ENCODE measurements at places on chromosomes 13 and 19. TPM values are rescaled to one million over a fixed set of nuclear protein-coding genes. Genes with fewer than 3 reads are reported as not detected.

Gene SELENOV
- total RNA-seq: not detected

GRCh38 chr13:113076681-113077401, 28.8 kb upstream of the F7 start:
- peak; percentile 24 for DNase-seq

Gene SLC25A15
- total RNA-seq: 2.6 TPM

Gene SPTBN4
- 1.3 TPM for total RNA-seq

GRCh38 chr13:93561576-93562225, 335.1 kb downstream of the GPC6 start:
- DNase-seq: no peak

DNA sequence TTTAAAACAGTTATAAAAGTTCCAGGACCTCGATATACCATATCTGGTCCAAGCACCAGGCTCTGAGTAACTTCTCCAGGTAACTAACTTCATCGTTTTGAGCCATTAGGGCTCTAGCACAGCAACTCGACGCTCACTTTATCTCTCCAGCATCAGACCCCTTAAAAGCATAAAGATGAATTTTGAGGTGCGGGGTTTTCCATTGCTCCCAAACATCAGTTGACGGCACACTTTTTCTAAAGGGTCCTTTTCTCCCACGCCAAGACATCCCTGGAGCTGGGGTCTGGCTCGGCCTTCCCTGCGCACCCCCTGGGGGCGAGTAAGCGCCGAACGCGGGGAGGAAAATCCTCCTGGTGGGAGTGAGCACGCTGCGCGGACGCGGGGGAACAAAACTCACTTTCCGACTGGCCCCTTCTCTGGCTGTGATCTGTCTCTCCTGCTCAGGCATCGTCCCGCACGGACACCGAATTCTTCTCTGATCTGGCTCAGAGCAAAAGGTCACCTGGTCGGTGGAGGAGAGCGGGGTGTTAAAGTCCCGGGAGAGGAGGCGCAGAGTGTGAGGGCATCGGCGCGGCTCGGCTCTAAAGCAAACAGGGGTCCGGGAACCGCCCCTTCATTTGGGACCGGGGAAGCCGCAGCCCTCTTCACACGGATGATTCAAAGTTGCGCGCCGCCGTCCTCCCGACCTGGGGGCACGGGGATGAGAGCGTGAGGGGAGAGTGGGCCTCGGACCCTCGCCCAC, at the start of gene ATP7B:
TSS of gene ATP7B (minus strand) at position 561 of the 742 bp plus-strand sequence. CDS start at position 448, 113 bp downstream.
- peak; percentile 55 for DNase-seq

DNA sequence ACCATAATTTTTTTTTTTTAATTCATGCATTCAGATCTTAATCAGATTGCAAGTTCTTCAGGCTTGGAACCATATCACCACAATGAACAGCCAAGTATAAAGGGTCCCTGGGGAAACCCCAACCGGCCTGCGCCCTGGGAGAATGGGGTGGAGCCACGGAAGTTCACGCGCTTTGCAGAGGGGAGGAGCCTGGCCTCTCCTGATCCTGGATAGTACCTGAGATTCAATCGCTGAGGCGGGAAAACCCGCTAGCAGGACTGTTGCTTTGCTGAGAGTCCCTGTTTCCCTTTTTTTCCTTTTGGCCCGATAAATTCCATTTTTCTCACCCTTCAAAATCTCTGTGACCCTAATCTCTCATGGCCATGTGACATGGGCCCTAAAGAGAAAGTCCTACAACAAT, 385.1 kb downstream of the IRS2 start:
- DNase-seq: no peak

DNA sequence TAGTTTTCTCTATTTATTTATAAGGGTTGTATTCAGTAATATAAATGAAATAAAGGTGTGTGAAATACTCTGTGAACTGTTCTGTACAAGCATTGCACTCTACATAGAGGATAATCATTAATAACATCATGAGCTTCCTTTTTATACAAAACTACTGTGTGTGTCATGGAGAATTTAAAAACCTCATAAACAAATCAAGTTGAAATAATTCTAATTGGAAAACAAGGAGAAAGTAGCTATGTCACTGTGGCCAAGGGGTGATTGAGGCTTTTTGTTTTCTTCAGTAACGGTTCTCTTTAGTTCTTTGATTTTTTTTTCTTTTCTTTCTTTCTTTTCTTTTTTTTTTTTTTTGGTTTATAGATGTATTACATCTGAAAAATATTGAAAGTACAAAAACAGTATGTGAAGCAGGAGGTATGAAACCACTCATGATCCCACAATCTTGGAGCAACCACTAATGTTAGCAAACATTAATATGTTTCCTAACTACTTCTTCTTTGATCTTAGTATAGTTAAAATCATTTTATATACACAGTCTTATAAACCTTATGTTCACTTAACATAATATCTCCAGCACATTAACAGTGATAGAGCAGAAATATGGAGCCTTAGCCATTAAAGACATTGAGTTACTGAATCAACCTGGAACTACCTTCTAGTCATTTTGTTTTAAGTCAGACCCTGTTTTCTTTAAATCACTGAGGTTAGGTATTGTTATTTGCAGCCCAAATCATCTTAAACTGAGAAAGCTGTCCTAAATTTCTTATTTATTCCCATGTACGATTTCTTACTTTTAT, 45.4 kb downstream of the WDFY2 start:
- DNase-seq: no peak

DNA sequence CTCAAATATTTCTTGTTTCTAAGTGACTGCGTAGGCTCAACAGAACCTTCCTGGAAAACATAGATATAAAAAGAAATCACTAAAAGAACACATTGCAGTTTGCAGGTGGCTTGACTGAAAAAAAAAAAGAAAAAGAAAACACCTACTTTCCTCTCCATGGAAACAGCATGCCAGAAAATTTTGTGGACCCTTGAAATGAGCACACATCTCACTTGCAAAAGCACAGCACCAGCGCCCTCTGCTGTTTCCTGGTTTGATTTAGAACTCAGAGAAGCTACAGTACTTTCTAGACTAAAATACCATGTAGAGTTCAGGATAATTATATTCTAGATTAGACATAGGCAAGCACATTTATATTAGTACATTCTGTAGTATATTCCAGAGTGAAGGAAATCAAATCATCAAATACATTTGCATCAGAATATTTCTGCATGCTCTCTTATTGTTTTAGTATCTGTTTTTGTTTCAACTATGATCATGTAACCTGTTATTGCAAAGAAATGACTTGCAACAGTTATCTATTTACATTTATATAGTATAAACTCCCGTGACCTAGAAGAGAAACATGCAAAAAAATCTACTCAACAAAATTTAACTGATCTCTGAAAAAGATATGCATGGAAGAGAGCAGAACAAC, 22.3 kb upstream of the XPO4 start:
- peak; percentile 83 for DNase-seq

DNA sequence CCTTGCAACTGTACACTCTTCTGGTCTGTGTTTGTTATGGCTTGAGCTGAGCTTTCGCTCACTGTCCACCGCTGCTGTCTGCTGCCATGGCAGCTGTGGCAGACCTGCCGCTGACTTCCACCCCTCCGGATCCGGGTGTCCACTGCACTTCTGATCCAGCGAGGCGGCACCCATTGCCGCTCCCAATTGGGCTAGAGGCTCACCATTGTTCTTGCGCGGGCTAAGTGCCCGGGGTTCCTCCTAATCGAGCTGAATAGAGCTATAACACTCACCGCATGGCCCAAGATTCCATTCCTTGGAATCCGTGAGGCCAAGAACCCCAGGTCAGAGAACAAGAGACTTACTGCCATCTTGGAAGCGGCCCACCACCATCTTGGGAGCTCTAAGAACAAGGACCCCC, 2.2 kb upstream of the PSMC4 start:
- no peak for DNase-seq

- DNase-seq: no peak
Observed at GRCh38 chr13:114145256-114145655, 12.8 kb upstream of the RASA3 start.

Gene CALR3
- total RNA-seq: not detected

DNA sequence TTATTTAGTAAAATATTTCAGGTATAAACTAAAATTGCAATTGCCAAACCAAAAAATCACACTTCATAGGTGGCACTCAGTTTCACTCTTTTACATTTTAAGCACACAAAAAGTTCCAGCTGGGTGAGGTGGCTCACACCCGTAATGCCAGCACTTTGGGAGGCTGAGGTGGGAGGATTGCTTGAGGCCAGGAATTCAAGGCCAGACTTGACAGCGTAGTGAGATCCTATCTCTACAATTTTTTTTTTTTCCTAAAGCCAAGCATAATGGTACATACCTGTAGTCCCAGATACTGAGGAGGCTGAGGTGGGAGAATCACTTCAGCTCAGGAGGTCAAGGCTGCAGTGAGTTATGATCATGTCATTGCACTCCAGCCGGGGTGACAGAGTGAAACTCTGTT, 20.6 kb upstream of the SLC46A3 start:
- DNase-seq: no peak

Gene CBARP
- total RNA-seq: 3.7 TPM

Gene C3
- total RNA-seq: 3,196 TPM

Gene GRIN2D
- total RNA-seq: 4.0 TPM

DNA sequence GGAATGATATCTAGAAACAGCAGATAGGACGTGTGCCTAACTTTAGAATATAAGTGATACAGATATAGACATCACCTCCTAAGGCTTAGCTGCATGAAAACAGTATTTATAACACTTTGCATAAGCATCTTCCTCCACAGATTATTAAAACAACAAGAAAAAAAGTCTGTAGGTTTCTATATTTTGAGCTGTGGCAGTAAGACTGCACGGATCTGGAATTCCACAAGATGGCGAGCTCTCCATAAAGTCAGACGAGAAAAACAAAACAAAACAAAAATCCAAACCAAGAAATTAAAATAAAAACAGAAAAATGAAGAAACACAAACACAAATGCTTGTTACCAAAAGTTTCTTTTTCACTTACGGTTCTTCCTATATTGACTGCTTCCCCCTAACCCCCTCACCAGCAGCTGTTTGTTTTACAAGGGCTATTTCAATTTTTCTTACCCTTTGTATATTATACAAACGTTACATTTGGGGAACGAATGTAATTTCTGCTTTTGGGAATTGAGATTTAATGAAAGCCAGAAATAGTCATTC, 285.8 kb downstream of the MYO16 start:
- no peak for DNase-seq

Gene CD22
- total RNA-seq: 3.1 TPM

DNA sequence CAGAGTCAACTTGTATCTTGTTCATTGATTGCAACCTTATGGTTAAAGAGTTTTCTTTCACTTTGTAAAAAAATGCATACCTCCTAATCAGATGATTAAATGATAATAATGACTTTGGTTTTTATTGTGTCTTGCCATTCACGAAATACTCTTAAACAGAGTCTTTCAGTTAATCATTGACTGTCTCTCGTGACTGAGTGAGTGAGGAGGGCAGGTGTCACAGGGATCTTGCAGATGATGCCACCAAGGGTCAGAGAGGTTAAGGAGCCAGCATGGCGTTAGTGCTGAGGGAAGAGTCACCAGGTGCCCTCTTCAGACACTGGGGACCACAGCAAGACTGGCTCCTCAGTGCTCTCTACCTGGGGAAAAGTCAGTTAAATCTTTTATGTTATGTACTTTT, 8.0 kb downstream of the GPATCH1 start:
- no peak for DNase-seq

DNA sequence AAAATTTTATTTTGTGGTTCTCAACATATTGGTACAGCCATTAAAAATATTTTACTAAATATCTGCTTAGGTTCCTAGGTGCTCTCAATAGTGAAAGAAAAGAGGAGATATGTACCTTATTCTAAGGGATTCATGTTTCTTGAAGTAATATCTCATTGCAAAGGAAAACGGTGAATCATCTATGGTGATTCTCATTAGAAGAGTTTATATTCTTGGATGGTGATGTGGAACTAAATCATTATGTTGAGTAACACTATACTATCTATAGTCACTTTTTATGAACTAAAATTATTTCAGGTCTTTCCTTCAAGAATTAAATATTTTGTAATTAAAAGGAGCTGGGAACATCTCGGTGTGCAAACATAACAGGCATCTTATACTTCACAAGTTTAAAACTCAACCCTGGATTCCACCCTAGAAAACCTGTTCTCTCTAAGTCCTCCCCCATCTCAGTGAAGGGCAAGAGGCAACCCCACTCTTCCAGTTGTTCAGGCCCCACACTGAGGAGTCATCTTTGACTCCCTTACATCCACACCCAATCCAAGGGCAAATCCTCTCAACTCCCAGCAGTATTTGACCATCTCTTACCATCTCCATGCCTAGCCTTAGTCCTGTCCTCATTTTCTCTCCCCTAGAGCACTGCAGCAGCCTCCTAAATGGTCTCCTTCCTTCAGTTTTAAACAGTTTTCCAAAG, 140.1 kb downstream of the RGCC start:
- no peak for DNase-seq

DNA sequence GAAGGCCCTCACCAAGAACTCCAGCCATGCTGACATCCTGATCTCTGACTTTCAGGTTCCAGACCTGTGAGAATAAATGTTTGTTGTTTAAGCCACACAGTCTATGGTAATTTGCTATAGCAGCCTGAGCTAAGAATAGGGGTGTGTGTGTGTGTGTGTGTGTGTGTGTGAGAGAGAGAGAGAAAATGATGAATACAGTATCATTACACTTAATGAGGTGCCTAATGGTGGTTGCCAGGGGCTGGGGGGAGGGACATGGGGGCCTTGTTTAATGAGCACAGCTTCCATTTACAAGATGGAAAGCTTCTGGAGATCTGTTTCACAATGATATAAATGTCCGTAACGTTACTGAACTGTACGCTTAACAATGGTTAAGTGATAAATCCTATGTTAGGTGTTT, 53.8 kb upstream of the LATS2 start:
- DNase-seq: no peak

DNA sequence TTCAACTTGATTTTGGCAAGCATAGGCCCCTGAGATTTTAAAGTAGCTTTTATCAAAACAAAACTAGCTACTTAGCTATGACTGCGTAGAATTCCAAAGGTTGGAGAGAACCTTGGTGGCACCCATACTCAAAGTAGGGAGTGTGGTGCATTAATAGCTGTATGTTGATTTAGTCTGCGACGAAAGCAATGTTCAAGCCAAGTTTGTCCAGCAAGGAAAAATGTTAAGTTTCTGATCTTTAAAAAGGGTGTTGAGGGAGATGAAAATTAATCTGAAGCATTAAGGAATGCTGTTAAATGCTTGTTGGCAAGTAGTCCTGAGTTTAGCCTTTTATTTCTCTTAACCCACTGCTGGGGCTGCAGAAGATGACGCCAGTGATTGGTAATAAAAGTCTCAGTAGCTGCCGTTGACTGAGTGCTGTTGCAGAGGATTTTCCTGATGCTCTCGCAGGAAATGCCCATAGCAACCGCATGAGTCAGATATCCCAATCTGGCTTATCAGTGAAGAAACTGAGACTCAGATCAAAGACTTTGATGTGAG, 75.9 kb upstream of the RNF113B start:
- no peak for DNase-seq

DNA sequence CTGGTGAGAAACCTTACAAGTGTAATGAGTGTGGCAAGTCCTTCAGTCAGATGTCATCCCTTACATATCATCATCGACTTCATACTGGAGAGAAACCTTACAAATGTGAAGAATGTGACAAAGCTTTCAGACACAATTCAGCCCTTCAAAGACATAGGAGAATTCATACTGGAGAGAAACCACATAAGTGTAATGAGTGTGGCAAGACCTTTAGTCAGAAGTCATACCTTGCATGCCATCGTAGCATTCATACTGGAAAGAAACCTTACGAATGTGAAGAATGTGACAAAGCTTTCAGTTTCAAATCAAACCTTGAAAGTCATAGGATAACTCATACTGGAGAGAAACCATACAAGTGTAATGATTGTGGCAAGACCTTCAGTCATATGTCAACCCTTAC, 13.6 kb upstream of the ZNF765 start:
- DNase-seq: no peak

Measured in aorta (tissue), 5 donors.